ENCODE measurements at places on chromosomes 13 and 19.

GRCh38 chr13:111187960-111188541, 72.9 kb downstream of the ARHGEF7 start:
- DNase-seq = no peak

DNA sequence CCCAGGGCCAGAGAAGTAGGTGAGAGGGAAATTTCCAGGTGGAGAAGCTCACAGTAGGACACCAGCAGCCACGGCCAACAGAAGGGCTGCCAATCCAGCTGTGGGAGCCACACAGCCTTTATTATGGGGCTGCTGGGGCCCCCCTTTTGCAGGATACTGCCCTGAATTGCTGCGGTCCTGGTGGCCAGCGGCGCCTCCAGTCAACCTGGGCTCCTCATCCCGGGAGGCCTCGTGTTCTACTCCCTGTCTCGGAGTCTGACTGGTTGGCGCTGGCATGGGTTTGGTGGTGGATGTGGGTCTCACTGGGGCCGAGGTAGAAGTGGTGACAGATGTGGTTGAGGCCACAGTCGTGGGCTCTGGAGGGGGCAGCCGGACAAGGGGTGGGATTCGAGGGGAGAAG, 4.1 kb downstream of the LYPD3 start:
- no peak for DNase-seq

DNA sequence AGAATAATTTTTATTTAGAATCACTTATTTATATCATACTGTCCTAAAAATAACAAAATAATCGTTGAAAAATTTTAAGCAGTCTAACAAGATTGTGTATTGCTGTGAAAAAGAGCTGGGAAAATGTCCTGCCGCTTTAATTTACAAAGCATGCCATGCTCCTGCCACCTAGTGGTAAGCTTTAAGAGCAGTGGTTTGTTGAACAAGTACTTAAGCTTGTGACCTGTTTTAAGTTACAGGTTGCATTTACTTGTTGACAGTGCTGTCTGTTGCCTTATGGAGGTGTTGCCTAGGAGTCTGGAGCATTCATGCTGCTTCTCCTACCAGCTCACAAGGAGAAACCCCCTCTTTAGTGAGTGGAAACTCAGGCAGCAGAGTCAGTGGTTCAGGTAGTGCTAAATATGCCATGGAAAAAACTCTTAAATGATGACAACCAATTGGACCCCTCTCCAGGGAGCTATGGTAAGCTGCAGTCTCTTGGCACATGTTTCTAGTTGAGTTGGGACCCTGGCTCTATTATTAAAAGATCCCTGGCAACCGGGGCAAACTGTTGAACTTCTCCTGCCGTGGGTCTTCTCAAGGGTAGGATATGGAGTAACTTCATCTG, 68.4 kb downstream of the SPATA13 start:
- DNase-seq = no peak

GRCh38 chr13:80437231-80437630, 96.3 kb upstream of the SPRY2 start:
- DNase-seq = no peak

GRCh38 chr19:35161434-35161743, 6.9 kb downstream of the FXYD5 start:
- no peak for DNase-seq

DNA sequence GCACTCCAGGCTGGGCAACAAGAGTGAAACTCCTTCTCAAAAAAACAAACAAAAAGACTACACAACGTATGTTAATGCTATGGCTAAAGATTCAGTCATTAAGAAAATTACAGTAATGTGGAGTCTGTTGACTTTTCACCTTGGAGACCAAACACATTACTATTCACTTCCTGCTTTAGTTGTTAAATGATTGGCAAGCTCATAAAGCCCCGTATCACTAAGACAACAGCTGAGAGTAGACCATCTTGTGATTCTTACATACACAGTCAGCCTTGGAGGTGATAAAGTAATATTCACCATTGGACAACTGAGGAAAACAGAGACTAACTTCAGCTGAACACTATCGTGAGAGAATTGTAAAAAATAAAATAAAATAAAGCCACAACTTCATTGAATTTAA, 86.5 kb downstream of the KCTD12 start:
- no peak for DNase-seq

GRCh38 chr13:75636436-75637180, 478 bp downstream of the LMO7 start:
- DNase-seq = no peak

DNA sequence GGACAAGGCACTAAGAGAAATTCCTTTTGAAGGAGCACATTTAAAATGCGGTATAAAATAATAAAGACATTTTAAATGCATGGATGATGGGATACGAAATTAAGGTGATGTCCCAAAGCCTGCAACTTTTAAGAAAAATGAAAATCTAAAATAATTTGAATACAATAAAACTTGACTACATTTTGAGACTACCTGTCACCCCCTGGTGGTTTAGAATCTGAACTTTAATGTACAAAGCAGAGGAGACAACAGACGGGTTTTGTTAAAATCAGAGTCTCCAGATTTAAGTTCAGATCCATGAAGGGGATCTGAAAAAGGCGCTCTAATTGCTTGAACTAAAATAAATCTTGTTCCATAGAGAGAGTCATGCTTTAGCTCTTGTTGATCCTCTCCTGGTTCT, 1129.3 kb upstream of the PCDH20 start:
- DNase-seq = no peak

Data from D721Med (cell line).